ENCODE measurements at places on chromosomes 2 and 18.

DNA sequence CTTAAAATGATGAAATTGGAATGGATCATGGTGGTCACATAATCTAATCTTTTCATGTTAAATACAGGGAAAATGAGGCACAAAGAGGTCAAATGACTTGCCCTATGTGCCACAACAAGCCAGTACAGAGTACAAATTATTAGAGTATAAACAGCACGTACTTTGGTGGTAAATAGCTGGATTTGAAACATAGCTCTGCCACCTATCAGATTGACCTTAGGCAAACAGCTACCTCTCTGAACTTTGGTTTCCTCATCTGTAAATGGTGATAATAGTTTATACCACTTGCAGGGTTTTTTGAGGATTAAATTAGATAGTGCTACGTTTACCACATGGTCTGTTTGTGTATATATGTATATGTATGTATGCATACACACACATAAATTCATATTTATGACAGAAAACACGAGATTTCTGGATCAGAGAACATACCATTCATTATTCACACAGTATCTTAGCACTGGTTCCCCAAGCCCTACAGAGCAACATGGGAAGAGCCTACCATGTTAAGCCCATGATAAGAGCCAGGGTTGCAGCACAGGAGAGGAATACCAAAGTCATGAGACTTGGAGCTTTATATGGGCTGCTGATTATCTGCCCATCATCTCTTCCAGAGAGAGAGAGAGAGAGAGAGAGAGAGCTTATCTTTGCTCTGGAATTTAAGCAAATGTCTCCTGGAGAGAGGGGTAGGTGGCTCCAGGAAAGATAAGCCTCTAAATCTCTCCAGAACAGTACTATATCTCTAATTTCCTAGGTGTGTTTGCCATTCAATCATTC is 73.5 kb downstream of the MDH1 start:
- no peak for DNase-seq

DNA sequence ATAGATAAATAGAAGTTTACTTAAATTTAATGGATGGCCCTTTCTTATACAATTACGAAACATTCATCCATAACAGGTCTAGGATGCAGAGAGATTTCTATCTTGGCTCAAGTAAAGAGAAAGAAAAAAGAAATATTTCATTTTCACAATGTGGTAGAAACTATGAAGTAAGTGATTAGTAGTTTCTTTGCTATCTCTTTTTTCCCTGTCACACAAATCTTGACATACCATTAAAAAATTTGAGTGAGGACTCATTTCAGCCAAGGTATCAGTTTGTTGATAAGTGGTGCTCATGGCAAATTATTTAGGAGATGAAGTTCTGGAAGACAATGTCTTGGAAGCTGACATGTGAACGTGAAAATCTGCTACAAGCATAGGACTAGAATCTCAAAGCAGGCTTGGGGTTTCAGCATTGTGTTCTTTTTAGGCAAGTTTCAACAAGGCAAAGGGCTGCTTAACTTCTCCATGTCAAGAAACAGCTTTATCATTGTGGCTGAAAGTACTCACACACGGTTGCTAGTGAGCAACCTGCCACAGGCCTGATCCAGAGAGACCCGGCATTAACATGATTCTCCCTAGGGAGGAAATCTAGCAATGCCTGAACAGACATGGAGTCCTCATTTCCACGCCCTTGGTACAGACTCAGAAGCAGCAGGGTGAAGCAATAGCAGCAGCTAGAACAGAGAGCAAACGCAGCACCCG is 414.6 kb downstream of the DLGAP1 start:
- no peak for DNase-seq

DNA sequence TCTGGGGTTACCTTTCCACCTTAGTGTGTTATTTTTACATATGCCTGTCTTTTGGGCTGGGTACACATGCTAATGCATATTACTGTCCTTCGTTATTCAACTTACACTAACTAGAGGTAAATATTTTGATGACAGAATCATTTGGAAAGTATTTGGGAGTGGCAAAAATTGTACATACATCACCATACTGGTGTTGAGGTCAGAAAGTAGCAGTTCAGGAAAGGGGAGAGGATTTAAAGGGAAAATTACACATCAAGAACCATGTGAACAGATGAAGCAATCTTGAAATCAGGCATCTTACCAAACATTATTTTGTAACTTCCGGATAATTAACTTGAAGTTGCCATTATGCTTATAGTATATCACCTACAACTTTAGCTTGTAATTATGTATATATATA is 379.7 kb downstream of the RND3 start:
- no peak for DNase-seq

DNA sequence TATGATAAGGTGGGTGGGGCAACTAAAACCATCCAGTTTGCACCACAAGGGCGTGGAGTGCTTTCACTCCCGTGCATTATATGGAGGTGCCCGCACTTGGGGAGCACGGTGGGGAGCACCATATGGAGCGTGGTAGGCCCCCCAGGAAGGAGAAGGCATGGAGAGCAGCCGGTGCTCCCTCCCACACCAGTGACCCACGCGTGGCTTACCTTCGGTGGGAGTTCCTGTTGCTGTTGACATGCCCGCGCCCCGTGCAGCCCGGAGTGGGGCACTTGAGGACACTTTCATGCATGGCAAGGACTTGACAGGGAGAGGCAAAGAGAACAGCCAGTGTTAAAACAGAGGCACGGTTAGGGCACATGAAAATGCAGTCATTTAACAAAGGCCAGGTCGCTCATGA is 167.5 kb upstream of the PXDN start:
- DNase-seq: no peak

GRCh38 chr2:216216951-216217903 is 108.1 kb downstream of the XRCC5 start:
- DNase-seq: no peak

DNA sequence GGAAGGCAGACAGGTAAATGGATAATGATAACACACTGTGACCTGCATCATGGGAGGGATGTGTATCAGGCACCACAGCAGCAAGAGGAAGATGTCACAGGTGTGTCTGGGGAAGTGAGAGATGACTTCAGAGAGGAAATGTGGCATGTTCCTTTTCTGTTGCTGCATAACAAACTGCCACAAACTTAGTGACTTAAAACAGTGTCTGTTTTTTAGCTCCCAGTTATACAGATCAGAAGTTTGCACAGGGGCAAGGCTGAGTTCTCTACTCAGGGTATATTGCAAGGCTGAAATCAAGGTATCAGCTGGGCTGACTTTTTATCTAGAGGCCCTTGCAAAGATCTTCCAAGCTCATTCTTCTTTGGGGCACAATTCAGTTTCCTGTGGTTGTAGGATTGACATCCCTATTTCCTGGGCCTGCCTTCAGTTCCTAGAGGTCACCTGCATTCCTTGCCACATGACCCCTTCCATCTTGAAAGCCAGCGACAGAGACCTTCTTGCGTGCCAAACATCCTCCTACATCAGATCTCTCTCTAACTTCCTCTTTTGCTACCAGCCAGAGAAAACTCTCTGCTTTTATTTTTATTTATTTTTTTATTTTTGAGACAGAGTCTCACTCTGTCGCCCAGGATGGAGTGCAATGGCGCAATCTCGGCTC is 2.1 kb upstream of the MAP3K2 start:
- no peak for DNase-seq

DNA sequence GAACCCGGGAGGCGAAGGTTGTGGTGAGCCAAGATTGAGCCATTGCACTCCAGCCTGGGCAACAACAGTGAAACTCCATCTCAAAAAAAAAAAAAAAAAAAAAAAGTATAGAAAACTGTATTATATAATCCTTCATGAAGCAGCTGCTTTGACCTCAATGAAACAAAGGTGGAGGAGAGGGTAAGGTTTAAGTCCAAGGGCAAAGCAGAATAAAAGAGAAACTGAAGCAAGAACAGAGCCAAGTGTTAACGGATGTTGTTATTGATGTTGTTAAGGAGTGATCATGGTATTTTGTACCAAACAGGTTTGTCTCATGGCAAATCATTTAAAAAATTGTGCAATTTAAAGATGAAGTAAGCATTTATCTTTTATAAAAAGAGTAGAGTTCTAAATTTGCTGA is 7.4 kb downstream of the RAPH1 start:
- no peak for DNase-seq

DNA sequence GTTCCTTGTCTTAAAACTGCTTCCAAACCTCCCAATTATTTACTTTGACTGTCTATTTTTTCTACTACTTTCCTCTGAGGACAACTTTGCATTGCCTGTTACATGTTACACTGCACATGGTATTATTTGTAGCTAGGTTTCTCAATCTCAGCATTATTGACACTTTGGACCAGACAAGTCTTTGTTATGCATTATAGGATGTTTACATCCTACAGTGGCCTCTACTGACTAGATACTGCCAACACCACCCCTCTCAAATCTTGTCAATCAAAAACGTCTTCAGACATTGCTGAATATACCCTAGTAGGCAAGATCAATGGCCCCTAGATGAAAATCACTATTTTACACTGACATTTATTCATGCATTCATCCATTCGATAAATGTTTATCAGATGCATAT is 129.6 kb upstream of the DNAJC10 start:
- DNase-seq: no peak

- no peak for DNase-seq
Observed at GRCh38 chr2:222255090-222255489, 43.7 kb downstream of the PAX3 start.

- no peak for DNase-seq
Observed at GRCh38 chr18:79531926-79532312, 136.2 kb downstream of the NFATC1 start.

DNA sequence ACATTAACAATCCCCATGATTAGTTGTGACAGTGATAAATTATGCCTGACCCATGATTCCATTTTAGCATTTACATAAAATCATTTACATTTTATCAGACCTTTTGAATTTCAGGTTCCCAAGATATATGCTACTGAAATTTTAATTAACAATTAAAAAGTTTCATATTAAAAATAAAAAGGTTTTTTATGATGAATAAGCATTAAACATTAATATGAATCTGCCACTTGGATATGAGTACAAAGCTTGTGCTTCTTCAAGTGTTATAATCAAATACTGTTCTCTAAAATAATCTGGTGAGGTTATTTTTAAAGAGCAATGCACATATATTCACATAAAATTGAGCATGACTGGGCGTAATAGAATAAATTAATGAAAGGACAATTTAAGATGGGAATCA is 1218.0 kb downstream of the CNTNAP5 start:
- no peak for DNase-seq

- DNase-seq: no peak
Observed at GRCh38 chr2:199707593-199708185, 143.3 kb downstream of the FTCDNL1 start.

DNA sequence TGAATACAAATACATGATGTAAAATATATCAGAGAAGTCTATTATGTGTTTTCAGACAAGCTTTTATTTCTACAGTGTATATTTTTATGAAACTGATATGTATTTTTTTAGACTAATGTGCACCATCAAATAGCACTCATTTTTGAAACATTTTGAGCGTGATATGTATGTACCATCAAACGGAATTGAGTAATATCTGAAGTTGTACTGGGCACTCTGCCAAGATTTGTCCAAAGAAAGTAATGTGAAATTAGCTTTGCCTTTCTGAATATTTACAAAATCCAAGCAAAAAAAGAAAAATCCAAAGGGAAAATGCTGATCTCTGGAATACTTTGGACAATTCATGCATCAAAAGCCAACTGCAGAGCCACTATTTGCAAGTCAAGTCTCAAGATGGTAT is 972.0 kb downstream of the DPP10 start:
- no peak for DNase-seq

Measured in stimulated activated naive CD4-positive, alpha-beta T cell treated with Interleukin-2 at 50 U/mL for 16 hours (primary cell).